ENCODE measurements at places on chromosomes 4 and X. TPM values are rescaled to one million over a fixed set of nuclear protein-coding genes. Genes with fewer than 3 reads are reported as not detected.

DNA sequence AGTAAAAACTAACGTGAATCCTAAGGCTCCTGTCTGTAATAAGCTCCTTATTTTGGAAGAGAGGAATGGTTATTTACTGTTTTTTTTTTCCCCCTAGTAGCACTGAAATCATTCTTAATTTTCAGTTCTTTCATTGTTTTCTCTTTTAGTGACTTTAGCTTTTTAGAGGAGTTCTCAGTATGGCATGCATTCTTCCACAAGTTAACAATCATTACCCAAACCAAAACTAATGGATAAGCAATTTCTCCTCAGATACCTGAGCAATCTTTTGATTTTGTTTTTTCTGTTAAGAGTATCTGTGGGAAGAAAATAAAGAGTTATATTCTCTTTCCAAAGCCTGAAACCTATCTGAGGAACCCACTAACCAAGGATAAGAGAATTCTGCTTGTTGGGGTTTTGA lies 16.7 kb upstream of the PPA2 start:
- no peaks in the 10 kb centered on the region for H3K36me3 ChIP-seq
- H3K4me3 ChIP-seq = no peak overlapping the region
- no peaks in the 10 kb centered on the region for H3K4me1 ChIP-seq
- no peak for DNase-seq

- DNase-seq = no peak
- H3K4me3 ChIP-seq = no peak overlapping the region
- H3K27me3 ChIP-seq = no peaks in the 10 kb centered on the region
- H3K27ac ChIP-seq = no peak overlapping the region
These were observed 6.1 kb downstream of the AKAP17A start for GRCh38 chrX:1597345-1598020.

- no peak overlapping the region for H3K4me3 ChIP-seq
- H3K36me3 ChIP-seq = peaks cover 8% of the 10 kb centered on the region
- peaks cover 21% of the 10 kb centered on the region for H3K4me1 ChIP-seq
- H3K27ac ChIP-seq = no peak overlapping the region
- no peak for DNase-seq
These were observed 111.4 kb downstream of the TSPAN5 start for GRCh38 chr4:98546910-98547594.

The FATE1 gene
- not detected for total RNA-seq

The S100G gene
- total RNA-seq = not detected

The SLC25A43 gene
- 6.2 TPM for total RNA-seq

DNA sequence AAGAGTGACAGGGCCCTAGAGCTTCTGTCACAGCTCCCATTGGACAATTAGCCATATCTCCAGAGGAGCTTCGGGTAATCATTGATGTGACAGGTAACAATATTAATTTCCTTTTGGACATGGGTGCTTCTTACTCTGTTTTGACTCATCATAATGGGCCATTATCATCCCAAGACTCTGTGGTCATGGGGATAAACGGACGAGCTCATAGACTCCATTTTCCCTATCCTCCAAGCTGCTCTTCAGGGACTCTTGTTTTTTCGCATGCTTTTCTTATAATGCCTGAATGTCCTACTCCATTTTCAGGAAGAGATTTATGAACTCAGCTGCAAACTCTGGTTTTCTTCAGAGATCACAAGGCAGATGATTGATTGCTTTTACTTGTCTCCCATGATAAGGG lies 17.0 kb upstream of the UGT2B17 start:
- H3K36me3 ChIP-seq = no peaks in the 10 kb centered on the region
- H3K4me3 ChIP-seq = no peak overlapping the region
- no peaks in the 10 kb centered on the region for H3K4me1 ChIP-seq
- no peaks in the 10 kb centered on the region for H3K27me3 ChIP-seq
- no peak overlapping the region for H3K27ac ChIP-seq
- no peak for DNase-seq

- H3K27me3 ChIP-seq = no peaks in the 10 kb centered on the region
- H3K27ac ChIP-seq = no peak overlapping the region
- peaks cover 8% of the 10 kb centered on the region for H3K4me1 ChIP-seq
- no peaks in the 10 kb centered on the region for H3K36me3 ChIP-seq
These were observed 4.9 kb downstream of the GATA1 start for GRCh38 chrX:48791063-48791820.

- no peak overlapping the region for H3K27ac ChIP-seq
- H3K4me3 ChIP-seq = no peak overlapping the region
- H3K36me3 ChIP-seq = no peaks in the 10 kb centered on the region
These were observed 8.6 kb downstream of the ATP2B3 start for GRCh38 chrX:153526042-153526441.

DNA sequence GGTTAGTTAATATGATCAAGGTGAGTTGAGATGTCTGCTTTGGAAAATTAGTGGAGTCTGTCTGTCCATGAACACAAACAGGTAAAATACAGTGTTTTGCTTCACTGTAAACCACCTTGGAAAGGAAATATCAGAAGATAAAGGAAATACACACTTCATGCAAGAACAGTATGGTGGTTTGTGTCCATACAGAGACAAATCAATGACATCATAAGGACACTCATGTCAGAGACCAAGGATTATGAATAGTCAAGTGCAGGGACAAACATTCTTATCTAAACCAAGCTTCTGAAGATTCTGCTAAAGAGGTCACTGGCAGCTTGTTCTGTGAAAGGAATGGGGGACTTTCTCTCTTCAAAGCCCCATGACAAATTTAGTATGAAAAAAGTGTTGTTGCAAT lies 322.9 kb upstream of the F9 start:
- no peaks in the 10 kb centered on the region for H3K36me3 ChIP-seq
- H3K27ac ChIP-seq = no peak overlapping the region
- peaks cover 2% of the 10 kb centered on the region for H3K4me1 ChIP-seq
- H3K27me3 ChIP-seq = peaks cover 14% of the 10 kb centered on the region
- no peak for DNase-seq

The AVPR2 gene
- total RNA-seq = not detected

DNA sequence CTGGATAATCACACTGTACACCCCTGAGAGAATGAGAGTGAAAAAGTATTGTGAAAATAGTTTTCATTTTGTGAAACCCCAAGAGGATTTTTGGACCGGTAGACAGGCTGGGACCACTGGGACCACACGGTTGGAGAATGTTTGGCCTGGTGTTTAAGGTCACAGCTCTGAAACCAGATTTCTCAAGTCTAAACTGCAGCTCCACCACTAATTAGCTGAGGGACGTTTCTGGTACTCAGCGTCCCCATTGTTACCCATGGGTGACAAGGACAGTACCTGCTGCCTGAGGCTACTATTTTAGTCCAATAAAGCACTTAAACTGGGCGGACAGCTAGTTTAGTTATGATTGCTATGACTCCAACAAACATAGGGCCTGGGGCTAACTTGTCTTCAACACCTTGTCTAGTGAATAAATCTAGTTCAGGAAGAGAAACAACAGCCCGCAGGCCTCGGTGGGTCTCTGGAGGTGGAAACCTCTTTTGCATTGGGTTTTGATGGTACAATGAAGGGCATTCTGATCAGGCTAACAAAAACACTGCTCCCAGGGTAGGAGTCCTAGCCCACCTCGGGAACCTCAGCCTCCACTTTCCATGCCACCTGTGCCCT lies 509 bp upstream of the USP11 start:
- peaks cover 9% of the 10 kb centered on the region for H3K36me3 ChIP-seq
- peaks cover 25% of the 10 kb centered on the region for H3K4me1 ChIP-seq
- peak overlapping the region; percentile 87 for H3K27ac ChIP-seq
- H3K4me3 ChIP-seq = peak overlapping the region; percentile 83

The ITGB1BP2 gene
- total RNA-seq = 5.6 TPM
